ENCODE measurements at places on chromosomes 1 and 21. TPM values are rescaled to one million over a fixed set of nuclear protein-coding genes. Genes with fewer than 3 reads are reported as not detected.

GRCh38 chr21:33199100-33199464, 30.7 kb upstream of the IFNAR2 start:
- no peak for DNase-seq

The TMEM269 gene
- total RNA-seq = 0.98 TPM

The CRP gene
- total RNA-seq = not detected

The FCER1A gene
- not detected for total RNA-seq
